ENCODE measurements at places on chromosomes 5 and 9.

DNA sequence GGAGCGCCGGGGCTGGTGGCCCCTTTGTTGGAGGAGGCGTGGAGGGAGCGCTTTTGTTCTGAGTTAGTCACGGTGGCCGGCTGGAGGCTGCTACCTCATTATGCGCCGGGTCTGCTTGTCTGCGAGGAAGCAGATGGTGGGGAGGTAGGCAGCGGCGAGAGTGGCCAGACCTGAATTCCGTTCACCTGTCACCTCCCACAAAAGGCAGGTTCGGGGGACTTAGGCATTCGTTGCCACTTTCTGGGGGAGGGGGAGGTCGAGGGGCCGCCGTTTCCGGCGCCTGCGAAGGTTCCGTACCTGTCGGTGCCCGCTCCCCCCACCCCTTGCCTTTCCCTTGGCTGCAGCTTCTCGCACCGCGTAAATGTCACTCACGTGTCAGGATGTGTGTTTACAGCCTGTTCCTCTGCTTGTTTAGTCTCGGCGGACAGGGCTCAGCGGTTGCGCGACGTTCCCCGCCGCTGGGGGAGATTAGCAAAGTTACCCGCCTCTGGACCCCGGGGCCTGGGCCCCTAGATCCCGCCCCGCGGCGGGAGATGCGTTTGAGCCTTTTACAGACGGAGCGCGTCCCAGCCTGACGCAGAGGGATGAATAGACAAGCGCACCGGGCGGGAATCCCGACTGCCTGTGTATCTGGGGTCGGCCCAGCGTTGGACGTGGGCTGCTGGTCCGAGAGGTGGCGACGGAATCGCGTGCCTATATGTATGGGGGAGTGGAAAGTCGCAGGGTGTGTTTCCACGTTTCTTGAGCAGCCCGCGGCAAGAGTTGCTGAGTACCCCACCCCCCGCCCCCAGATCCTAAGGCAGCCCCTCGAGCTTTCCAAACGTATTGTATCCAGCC is 2.7 kb upstream of the LHX2 start:
- peak overlapping the region; percentile 44 for H3K4me3 ChIP-seq
- H3K36me3 ChIP-seq = no peaks in the 10 kb centered on the region
- H3K27me3 ChIP-seq = no peaks in the 10 kb centered on the region
- no peak overlapping the region for H3K27ac ChIP-seq
- peaks cover 25% of the 10 kb centered on the region for H3K4me1 ChIP-seq
- DNase-seq = no peak

- no peaks in the 10 kb centered on the region for H3K27me3 ChIP-seq
- no peak overlapping the region for H3K27ac ChIP-seq
- no peaks in the 10 kb centered on the region for H3K36me3 ChIP-seq
- no peaks in the 10 kb centered on the region for H3K4me1 ChIP-seq
- H3K4me3 ChIP-seq = no peak overlapping the region
- DNase-seq = no peak
Measured at GRCh38 chr5:40932766-40933165, 23.5 kb downstream of the C7 start.

DNA sequence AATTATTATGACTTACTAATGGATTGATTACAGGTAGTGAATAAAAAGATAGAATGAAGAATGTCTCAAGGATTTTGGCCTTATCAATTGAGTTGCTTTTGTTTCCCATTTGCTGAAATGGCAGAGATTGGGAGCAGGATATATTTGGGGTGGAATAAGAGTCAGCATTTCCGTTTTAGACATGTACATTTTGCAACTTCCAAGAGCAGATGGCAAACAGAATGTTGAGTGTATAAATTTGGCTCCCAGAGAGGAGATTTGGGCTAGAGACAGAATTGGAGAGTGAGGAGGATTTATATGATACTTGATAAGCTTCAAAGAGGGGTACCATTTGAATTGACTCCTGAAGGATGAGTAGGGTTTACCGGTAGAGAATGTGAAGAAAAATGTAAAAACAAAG is 437.9 kb upstream of the PAPPA start:
- no peak for DNase-seq
- H3K4me1 ChIP-seq = no peaks in the 10 kb centered on the region
- no peaks in the 10 kb centered on the region for H3K36me3 ChIP-seq
- no peaks in the 10 kb centered on the region for H3K27me3 ChIP-seq
- H3K27ac ChIP-seq = no peak overlapping the region

GRCh38 chr5:1513326-1514026 is 10.3 kb downstream of the LPCAT1 start:
- no peak for DNase-seq
- peaks cover 37% of the 10 kb centered on the region for H3K36me3 ChIP-seq

DNA sequence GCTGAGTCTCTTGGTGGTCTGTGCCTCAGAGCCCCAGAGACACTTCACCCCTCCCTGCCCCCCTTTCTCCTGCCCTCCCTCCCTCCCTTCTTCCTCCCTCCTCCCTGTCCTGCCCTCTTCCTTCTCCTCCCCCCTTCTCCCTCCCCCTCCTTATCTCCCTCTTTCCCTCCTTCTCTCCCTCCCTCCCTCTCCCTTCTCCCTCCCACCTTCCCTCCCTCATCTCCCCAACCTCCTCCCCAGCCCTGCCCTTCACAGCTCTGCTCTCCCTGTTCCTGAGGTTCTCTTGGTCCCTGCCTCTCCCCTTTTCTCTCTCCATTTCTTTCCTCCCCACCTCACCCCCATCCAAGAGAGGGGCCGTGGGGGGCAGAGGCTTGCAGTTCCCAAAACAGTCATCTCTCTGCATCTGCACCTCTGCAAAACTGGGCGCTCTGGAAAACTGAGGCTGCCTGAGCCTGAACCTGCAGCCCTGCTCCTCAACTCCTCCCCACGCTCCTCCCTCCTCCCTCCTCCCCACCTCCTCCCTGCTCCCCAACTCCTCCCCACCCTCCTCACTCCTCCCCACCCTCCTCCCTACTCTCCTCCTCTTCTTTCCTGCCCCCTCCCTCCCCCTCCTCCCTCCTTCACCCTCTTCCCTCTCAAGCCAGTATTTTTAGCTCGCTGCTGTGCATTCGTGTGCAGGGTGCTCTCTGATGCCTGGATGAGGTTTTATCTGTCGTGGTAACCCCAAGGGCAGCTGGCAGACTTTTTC is 219.1 kb downstream of the C9orf50 start:
- no peaks in the 10 kb centered on the region for H3K4me1 ChIP-seq
- H3K4me3 ChIP-seq = no peak overlapping the region
- no peak for DNase-seq
- H3K27ac ChIP-seq = no peak overlapping the region

GRCh38 chr5:36388288-36388687 is 86.6 kb upstream of the RANBP3L start:
- H3K36me3 ChIP-seq = no peaks in the 10 kb centered on the region
- no peaks in the 10 kb centered on the region for H3K27me3 ChIP-seq
- no peak overlapping the region for H3K27ac ChIP-seq
- H3K4me3 ChIP-seq = no peak overlapping the region
- no peaks in the 10 kb centered on the region for H3K4me1 ChIP-seq

- H3K36me3 ChIP-seq = no peaks in the 10 kb centered on the region
- DNase-seq = no peak
- no peak overlapping the region for H3K4me3 ChIP-seq
- H3K4me1 ChIP-seq = no peaks in the 10 kb centered on the region
Measured at GRCh38 chr5:143790457-143791112, 21.4 kb upstream of the HMHB1 start.

- no peaks in the 10 kb centered on the region for H3K36me3 ChIP-seq
- H3K4me3 ChIP-seq = no peak overlapping the region
- no peak for DNase-seq
- no peak overlapping the region for H3K27ac ChIP-seq
- H3K27me3 ChIP-seq = no peaks in the 10 kb centered on the region
- H3K4me1 ChIP-seq = no peaks in the 10 kb centered on the region
Measured at GRCh38 chr5:122154910-122155309, 25.6 kb downstream of the ZNF474 start.

DNA sequence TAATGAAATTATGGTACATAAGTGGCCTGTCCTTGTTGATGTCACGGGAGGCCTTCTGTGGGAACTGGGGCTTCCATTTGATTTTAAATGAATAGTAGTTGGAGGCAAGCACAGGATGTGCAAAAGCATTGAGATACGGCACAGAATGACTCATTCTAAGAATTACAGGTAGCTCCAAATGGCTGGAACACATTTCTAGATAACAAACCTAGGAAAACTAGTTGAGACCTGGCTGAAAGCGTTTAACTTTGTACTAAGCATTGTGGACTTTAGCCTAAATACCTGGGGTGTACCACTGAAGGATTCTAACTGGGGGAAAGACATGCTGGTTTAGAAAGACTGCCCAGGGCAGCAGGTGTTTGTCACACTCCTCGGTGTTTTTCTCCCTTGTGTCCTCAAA is 9.4 kb downstream of the SKP2 start:
- H3K27me3 ChIP-seq = no peaks in the 10 kb centered on the region
- no peak overlapping the region for H3K27ac ChIP-seq
- 0 out of 2 replicates have a peak, but pooled peaks cover 4% of the 10 kb centered on the region for H3K4me1 ChIP-seq
- no peak for DNase-seq

GRCh38 chr9:95131023-95131943 is 186.2 kb downstream of the FANCC start:
- H3K4me1 ChIP-seq = no peaks in the 10 kb centered on the region
- no peaks in the 10 kb centered on the region for H3K27me3 ChIP-seq
- DNase-seq = no peak
- no peak overlapping the region for H3K27ac ChIP-seq
- no peak overlapping the region for H3K4me3 ChIP-seq
- H3K36me3 ChIP-seq = no peaks in the 10 kb centered on the region

DNA sequence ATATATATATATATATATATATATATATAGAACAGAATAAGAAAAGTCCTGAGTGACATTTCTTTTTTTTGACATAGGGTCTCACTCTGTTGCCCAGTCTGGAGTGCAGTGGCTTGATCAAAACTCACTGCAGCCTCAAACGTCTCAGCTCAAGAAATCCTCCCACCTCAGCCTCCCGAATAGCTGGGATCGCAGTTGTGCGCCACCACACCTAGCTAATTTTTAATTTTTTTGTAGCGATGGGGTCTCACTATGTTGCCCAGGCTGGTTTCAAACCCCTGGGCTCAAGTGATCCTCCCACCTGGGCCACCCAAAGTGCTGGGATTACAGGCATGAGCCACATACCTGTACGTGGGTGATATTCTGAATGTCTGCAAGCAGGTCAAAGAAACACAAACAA is 48.3 kb downstream of the SPRY4 start:
- H3K4me1 ChIP-seq = no peaks in the 10 kb centered on the region
- no peaks in the 10 kb centered on the region for H3K27me3 ChIP-seq
- no peak overlapping the region for H3K27ac ChIP-seq
- no peak overlapping the region for H3K4me3 ChIP-seq

GRCh38 chr5:86461169-86461956 is 156.4 kb upstream of the COX7C start:
- no peak for DNase-seq
- no peaks in the 10 kb centered on the region for H3K4me1 ChIP-seq

- no peak overlapping the region for H3K27ac ChIP-seq
- H3K4me1 ChIP-seq = peaks cover 88% of the 10 kb centered on the region
- DNase-seq = no peak
- no peak overlapping the region for H3K4me3 ChIP-seq
Measured at GRCh38 chr5:32578363-32578762, 7.0 kb upstream of the SUB1 start.

- no peak overlapping the region for H3K27ac ChIP-seq
- no peak for DNase-seq
- H3K27me3 ChIP-seq = no peaks in the 10 kb centered on the region
- no peaks in the 10 kb centered on the region for H3K36me3 ChIP-seq
- no peak overlapping the region for H3K4me3 ChIP-seq
Measured at GRCh38 chr9:87442451-87442850, 55.2 kb upstream of the DAPK1 start.

DNA sequence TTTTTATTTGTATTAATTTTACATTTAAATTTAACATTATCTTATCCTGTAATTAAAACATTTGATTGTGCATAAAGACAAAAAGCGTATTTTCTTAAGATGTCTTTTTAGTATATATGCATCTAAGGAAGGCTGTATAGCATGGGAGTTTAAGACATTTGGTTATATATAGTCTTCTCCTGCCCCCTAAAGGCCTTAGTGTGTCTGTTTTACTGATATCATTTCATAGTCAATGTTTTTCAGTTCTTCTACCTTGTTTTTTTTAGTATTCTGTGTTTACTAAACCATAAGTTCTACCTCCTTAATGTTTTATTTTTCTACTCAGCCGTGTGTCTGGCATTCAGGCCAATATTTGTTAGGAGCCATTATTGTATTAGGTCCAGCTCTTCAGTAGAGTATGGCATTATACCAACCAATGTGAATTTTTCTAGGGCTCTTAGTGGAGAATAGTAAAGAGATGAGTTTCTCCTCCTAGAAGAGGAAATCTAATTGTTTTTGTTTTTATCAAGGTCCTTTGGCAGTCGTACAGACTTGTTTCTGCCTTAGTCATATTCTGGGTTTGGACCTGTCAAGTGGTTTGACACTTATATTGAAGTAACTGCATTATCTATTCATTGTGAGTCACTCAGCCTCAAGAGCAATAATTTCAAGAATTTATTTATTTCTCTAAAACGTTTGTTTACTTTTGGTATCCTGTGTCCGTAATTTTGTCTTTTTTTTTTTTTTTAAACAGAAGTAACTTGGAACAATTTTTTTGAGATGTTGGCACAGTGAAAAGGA is 74.8 kb downstream of the SLF1 start:
- H3K27ac ChIP-seq = no peak overlapping the region
- H3K4me1 ChIP-seq = no peaks in the 10 kb centered on the region
- H3K27me3 ChIP-seq = no peaks in the 10 kb centered on the region
- no peaks in the 10 kb centered on the region for H3K36me3 ChIP-seq
- H3K4me3 ChIP-seq = no peak overlapping the region
